Muscle of arm (tissue), 14 donors: ENCODE measurements at places on chromosomes 1 and 21. TPM values are rescaled to one million over a fixed set of nuclear protein-coding genes. Genes with fewer than 3 reads are reported as not detected.

DNA sequence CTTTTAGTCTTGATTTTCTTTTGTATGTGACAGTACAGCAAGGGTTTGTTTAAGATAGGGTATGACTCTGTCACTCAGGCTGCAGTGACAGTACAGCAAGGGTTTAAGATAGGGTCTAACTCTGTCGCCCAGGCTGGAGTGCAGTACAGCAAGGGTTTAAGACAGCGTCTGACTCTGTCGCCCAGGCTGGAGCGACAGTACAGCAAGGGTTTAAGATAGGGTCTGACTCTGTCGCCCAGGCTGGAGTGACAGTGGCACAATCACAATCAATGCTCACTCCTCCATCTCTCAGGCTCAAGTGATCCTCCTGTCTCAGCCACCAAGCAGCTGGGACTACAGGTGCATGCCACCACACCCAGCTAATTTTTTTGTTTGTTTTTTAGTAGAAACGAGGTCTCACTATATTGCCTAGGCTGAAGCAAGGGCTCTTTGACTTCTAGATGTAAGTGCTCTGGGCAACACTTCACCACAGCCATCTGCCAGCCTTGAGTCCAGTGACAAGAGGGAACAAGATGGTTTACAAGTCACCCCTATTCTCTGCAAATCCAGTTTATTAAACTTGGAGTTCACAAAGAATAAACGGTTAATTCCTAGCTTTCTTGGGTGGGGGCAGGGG is 965 bp upstream of the SH2D5 start:
- DNase-seq = no peak

GRCh38 chr1:10065344-10065685 is 32.6 kb downstream of the UBE4B start:
- DNase-seq = no peak

DNA sequence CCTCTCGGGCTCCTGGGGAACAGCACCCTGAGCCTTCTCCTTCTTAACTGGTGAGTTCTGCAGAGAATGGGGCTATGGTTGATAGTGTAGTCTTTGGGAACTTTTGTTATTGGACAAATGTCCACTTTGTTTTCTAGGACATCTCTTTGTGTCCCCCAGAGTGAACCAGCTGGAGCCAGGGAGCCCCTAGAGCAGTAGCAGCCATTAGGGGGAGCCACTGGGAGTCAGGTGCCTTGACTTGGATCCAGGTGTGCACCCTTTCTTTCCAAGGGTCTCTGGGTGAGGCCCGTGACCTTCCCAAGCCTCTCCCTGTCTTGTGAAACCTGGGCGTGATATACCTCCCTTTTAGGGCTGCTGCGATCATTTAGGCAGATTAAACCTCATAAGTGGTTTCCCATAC is 36.9 kb downstream of the ABCG1 start:
- DNase-seq = no peak

DNA sequence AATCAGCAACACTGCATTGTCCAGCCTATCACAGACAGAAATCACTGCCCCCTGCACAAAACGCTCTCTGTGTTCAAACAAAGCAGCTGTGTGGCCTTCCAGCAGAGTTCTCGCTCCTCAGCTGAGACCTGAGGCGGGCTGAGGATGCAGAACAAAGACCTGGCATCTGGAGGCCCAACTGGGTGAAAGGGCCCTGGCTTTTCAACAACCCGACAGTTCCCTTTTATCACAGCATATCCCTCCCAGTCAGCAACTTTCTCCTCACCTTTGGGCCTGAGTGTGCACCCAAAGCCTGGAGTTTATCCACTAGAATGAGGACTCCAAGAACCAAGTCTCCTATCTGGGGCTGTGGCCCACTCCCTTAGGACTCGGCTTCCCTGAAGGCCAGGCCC is 42.6 kb upstream of the A3GALT2 start:
- DNase-seq = no peak

DNA sequence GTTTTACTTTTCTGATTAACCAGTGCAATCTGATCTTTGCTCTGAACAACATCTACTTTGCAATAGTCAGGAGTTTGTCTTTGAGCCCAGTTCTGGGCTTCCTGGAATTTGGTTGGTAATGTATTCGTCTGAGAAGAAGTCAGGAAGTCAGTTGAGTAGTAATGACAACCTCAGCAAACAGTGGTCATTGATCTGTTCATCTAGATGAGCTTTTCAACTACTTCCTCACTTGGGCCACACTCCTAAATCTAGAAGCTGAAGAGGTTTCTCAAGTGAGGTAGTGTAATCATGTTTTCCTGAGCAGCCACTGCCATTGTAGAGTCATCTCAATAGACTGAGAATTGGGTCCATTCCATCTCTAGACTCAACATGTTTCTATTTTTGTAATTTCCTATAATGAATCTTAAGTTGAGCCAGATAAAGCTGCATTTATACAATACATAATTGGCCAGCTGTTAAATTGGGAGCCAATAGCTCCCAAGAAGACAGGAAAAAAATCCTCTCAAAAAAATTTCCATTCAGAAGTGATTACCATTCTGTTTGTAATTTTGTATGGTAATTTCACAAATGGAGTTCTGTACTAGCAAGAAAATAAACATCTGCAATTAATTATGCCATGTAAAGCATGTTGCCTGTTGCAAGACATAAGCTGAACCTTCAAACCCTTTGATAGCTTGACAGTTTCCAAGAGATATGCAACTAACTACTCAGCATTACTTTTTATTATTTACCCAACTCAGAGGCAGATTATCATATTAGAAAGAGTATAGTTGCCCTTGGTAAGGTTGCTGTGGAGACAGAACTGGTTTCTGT is 49.6 kb downstream of the WDR64 start:
- DNase-seq = no peak

DNA sequence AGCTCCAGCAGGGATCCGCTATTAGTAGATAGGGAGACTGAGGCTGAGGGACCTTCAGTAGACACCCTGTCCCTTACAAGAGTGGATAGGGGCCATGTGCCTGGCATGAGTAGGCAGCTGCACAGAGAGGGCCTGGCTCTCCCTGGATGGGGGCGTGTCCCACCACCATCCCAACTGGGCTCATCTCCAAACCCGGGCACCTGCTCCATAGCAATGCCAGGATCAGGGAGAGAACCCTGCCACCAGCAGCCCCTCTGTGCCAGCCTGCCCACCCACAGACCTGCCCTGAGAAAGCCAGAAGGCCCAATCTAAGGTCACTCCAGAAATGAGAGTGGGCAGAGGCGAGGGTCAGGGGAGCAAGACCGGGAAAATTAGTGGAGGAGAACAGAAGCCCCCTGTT is 121.3 kb downstream of the GRIK3 start:
- DNase-seq = no peak

DNA sequence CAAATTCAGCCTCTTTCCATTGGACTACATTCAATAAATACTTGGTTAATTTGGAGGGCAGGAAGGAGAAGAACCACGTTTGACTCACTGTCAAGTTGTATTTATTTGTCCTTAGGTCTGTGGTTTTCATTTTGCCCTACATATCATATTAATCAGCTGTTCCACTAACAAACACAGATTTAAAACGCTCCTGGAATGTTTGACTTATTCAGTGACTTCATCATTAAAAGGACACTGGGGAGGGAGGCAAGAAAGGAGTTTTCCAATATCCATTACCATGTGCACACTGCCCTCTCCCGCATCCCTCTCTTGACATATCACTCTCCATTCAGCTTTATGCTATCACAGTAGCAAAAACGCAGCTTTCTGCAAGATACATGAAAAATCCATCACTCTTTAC is 98.2 kb upstream of the C1orf87 start:
- no peak for DNase-seq

- DNase-seq = peak; percentile 37
These were observed 520 bp upstream of the MR1 start for GRCh38 chr1:181033128-181033798.

- DNase-seq = no peak
These were observed 56.1 kb downstream of the MEF2D start for GRCh38 chr1:156444407-156445001.

DNA sequence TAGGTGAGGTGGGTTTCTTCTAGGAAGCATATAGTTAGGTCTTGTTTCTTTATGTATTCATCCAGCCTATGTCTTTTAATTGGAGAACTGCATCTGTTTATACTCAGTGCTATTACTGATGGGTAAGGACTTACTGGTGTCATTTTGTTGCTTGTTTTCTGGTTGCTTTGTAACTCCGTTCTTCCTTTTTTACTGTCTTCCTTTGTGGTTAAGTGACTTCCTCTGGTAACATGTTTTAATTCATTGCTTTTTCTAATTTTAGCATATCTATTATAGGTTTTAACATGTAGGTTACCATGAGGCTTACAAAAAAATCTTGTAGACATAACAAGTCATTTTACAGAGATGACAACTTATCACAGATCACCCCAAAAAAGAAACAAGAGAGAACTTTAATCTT is 160.8 kb downstream of the VAV3 start:
- DNase-seq = no peak

- DNase-seq = no peak
These were observed 11.8 kb downstream of the PDZK1IP1 start for GRCh38 chr1:47178020-47178419.

DNA sequence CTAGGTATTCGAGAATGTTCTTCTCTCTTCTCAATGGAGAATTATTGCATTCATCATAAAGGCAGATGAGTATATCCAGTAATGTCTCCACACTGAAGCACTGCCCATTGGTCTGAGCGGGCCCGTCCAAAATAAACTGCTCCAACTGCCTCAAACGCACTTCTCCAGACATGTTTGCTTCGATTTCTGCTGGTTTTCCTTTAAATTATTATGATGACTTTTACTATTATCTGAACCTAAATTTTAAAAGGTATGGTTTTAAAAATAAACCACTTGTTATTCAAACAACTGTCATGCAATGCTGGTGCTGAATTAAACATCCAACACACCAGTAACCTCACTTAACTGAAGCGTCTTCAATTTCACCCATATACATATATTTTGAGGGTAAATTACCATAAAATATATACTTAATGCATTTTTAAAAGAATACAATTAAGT is 1.3 kb downstream of the CDC42BPA start:
- no peak for DNase-seq

DNA sequence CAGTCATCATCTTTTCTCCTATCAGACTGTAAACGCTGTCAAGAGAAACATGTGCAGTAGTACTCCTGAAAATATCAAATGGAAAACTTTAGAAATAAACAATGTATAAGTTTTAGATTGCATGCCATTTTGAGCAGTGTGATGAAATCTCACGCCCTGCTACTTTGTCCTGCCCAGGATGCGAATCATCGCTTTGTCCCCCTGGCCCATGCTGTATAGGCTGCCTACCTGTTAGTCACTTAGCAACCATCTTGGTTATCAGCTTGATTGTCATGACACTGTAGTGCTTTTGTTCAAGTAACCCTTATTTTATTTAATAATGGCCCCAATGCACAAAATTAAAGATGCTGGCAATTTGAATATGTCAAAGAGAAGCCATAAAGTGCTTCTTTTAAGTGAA is 363.0 kb downstream of the ZP4 start:
- DNase-seq = no peak

DNA sequence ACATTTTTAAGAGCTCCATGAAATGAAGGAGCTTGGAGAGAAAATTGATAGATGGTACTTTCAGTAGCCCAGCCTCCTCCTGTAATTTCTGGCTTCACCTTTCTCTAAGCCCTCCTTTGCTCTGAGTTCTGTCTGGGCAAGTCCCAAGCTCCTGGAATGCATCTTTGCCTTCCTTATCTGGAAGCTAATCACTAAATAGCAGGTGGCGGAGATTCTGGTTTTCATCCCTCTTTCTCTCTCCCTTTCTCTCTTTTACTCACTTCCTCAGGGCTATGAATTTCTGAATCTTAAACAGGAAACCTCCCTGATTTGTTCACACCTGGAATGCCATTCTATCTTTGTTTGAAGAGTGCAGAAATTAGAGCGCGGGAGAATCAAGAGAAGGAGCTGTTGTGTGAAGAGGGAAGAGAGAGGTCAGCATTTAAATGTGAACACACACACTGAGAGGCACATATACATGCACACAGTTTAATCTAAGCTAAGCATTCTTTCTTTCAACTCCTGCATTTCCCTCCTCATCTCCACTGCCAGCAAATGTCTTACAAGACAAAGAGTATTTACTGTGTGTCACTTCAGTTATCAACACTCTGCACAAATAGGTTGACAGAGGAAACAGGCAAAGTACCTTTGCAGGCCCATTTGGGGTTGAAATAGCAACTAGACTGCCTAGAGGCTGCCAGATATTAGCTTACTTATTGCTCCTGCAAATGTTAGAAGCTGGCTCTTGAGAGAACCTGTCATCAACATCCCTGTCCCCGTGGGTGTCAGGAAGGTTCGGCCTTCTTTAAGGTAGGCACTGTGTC is 199.4 kb upstream of the CAMK1G start:
- no peak for DNase-seq

DNA sequence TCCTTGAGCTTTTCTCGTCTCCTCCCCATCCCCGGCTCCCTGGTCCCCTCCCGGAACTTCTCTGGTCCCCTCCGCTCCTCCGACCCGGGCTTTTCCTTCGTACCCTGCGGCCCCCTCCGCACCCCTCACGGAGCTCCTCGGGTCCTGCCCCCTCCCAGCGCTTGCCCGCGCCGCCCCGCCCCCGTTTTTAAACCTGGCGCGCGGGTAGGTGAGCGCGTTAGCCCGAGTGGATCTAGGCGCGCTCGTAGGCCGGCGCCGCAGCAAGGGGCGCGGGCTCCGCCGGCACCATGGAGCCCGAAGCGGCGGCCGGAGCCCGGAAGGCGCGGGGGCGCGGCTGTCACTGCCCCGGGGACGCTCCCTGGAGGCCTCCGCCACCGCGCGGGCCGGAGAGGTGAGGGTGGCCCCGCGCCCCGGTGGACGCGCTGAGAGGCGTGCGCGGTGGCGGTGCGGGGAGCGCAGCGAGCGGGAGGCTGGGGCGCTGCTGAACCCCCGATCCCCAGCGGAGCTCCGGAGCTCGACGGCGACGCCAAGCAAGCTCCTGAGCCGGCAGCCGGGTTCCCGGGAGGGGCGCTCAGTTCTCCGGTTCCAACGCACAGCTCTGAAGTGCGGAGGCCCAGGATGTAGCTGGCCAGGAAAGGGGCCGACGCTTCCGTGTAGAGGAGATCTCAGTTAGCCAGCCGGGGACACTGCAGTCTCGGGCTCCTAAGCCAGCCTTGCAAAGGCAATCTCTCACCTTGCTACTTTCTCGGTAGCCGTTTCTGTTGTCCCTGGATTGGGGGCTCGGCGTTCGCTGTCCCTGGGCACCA is at the start of gene RIPPLY3:
TSS of gene RIPPLY3 (plus strand) at position 217 of the 806 bp plus-strand sequence. CDS start at position 288, 71 bp downstream.
- DNase-seq = no peak

GRCh38 chr21:26148840-26149354 is 21.7 kb downstream of the APP start:
- DNase-seq = no peak

ALX3 gene
- not detected for polyA plus RNA-seq

PCP4 gene
- 1.6 TPM for polyA plus RNA-seq

ZBTB18 gene
- polyA plus RNA-seq = 89.8 TPM

OR2W3 gene
- polyA plus RNA-seq = 2.2 TPM

DMRTA2 gene
- polyA plus RNA-seq = 0.10 TPM

WNT4 gene
- 4.0 TPM for polyA plus RNA-seq

CGN gene
- polyA plus RNA-seq = 3.7 TPM
